ENCODE measurements at places on chromosomes 11 and 22.
A peak's percentile ranks its signal among the peaks of the same experiment; 100 is the strongest.

DNA sequence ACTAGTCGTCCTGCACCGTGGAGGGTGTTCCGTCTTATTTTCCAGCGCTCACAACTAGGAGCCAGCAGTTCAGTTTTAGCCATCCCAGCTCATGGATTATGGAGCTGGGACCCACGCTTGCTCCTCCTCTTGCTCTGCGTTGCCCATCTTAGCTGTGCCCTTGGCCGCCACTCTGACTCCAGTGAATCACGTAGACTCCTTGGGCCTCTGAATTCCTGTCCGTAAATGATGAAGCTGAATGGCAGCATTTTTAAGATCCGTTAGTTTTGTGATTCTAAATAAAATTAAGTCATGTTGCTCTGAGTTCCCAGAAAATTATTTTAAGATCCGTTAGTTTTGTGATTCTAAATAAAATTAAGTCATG, 23.8 kb downstream of the BCR start:
- no peak for DNase-seq

DNA sequence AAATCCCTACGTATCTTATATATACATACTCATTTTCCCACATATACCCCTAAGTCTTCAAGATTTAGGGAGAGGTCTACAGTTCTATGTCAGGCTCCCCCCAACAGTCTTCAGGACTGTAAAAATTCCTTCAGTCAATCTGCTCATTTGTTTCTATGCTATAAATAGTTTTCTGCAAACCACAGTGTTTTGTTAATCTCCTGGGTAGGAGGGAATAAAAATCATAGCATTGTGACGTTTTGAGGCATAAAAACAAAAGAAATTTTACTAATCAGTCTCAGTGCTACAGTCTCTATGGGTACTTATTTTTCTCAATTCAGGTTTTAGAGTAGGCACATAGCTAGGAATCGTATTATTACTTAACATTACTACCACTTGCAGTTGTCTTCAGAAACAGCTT, 552.8 kb upstream of the LRRC4C start:
- no peak for DNase-seq

DNA sequence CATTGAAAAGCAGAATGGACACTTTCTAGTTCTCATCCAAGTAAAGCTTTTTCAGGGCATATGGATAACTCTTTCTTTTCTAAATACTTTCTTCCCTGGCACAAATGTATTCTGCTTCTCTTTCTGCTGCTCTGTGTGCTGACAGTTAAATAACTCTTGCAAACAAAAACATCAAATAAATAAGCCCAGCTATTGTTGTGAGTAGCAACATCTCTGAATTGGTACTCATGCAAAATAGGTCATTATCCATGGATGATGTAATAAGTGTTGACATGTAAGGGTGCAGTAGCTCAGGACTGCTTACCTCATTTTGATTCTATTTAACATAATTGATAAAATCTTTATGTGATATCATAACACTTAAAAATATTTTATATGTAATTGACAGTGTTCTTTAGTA, 164.3 kb downstream of the MSANTD4 start:
- DNase-seq = no peak

- DNase-seq = no peak
These were observed 4.4 kb downstream of the ALX4 start for GRCh38 chr11:44305470-44306051.

- no peak for DNase-seq
These were observed 802 bp downstream of the TENM4 start for GRCh38 chr11:79439886-79440570.

DNA sequence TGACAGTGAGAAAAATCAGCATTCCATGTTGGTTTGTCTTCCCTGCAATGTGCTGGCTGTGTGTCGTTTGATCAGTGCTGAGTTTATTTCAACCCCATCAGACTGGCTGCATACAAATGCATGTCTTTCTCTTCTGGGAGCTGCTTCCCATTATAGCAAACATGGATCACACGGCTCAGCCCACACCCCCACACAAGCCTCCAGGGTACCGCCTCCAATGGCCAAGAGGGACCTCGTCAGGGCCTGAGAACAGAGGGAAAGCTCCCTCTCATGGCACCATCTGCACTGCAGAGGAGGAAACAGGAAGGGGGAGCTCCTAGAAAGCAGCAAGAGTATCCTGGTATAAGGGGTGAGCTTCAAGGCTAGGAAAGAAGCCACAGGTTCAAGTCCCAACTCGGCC, 214.2 kb downstream of the LARGE1 start:
- DNase-seq = no peak

DNA sequence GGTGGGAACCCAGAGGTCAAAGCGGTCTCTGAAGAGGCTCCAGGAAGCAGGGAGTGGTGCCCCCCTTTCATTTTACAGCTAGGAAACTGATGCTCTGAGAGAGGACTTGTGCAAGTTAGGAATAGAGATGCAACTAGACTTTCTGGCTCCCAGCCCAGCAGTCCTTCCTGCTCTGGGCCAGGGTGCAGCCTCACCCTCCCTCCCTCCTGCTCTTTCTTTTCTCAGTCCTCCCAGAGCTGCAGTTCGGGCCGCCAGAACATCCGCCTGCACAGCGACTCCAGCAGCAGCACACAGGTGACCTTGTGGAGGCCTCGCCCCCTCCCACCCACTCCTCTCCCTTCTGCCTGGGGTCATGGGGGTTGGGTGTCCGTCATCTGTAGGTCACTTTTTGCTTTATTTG, 51.5 kb downstream of the LHFPL7 start:
- DNase-seq = no peak

- no peak for DNase-seq
These were observed 38.5 kb downstream of the TIMP3 start for GRCh38 chr22:32839831-32840584.

DNA sequence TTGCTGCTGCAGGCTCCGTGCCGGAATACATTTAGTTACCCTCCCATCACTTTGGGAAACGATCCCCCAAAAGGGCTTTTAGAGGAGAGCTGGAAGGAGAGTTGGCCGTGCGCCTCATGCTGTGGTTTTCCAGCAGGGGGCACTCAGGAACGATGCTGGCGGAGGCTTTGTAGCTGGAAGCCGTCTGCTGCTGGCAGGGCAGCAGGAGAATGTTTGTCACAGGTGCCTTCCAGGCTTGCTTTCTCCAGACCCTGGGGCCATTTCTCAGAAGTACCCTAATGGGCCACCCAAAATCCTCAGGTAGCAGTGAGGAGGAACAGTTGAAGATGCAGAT, 30.0 kb upstream of the CABP7 start:
- DNase-seq = peak; percentile 75

GRCh38 chr11:71443736-71444445, 4.3 kb downstream of the DHCR7 start:
- DNase-seq = no peak

GRCh38 chr11:19059833-19060232, 684 bp downstream of the MRGPRX2 start:
- no peak for DNase-seq

DNA sequence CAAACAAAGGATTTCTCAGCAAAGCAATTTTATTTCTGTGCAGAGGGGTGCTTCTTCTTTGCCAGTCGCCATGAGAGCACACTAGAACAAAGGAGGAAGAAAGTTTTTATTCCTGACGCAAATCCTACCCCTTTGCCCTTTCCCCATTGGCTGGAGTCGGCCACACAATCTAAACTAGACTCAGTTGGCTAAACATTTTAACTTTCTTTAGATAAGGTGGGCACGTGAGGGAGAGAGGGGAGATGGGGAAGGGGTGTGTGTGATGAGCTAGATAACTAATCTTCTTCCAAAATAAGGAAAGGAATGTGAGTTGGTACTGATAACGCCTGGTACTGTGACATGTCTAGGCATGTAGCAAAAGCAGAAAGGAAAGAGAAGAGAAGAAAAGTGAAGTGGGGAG, 626 bp downstream of the TRIM22 start:
- DNase-seq = peak; percentile 52

DNA sequence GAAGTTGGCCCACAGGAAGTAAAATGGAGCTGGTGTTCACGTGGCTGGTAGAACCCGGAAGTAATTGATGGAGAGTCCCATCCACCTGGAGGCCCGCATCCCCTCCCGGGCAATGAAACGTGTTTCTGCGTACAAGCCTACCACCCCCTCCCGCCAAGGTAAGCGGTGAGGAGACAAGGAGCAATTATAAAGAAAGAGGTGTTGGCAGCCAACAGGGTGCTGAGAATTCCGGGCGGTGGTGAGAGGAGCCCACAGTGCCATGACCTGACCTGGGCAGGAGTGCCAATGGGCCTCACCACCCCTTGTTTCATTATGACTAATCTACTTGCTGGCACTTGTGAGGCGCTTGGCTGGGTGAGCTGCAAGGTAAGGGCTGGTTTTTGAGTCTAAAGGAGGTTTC, 83.8 kb upstream of the BID start:
- no peak for DNase-seq

- DNase-seq = no peak
These were observed 4.4 kb downstream of the NDUFV1 start for GRCh38 chr11:67611165-67611564.

DNA sequence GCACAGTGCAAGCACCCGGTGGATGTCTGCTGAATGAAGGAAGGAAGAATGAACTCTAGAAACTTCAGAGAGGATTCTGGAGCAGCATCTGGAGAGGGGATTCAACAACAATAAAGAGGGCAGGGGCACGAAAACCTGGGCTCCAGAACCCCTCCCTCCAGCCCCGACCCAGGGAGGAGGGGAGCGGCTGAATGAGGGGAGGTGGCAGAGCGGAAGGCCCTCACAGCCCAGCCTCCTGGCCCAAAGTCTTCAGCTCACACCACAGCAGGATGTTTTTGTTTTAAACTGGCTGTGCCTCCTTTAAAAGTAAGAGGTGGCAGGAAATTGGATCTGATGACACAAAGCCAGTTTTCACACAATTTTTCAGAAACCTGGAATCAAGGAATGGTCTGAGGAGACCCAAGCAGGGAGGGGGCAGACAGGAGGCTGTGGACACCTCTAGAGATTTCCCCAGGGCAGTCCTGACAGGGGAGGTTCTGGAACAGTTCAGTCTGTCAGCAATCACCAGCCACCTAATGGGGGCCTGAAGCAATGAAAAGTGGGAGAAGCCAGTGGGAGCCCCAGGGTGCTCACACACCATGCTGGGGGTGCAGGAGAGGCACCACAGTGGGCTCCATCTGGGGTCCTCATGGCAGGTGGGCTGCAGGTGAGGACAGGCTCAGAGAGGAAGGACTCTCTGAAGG, 44.4 kb upstream of the TCF20 start:
- no peak for DNase-seq

GRCh38 chr11:120971825-120972224, 52.1 kb upstream of the TBCEL start:
- DNase-seq = no peak

- no peak for DNase-seq
These were observed 65.2 kb downstream of the MPPED1 start for GRCh38 chr22:43476751-43477725.

DNA sequence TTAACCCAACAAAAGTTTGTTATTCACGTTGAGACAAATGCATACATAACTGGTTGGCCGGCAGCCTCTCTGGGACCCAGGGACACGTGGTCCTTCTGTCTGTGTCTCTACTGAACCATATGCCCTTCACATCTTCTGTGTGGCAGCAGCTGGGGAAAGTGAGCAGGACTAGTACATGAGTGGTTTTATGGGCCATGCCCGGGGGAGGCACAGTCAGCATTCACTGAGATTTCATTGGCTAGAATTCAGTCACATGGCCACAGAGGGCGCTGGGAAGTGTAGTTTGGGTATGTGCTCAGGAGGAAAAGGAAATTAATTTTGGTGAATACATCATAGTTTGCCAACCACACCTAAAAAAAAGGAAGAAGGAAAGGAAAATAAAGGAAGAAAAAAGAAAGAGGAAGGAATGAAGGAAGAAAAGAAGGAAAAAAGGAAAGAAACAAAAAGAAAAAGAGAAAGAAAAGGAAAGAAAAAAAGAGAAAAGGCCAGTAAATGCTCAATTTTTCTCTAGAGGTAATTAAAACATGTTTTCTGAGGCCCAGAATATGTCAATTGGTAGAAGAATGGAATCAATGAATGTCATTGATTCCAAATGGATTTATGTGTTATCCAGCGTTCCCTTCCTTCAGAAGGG, 55.9 kb upstream of the KIRREL3 start:
- DNase-seq = no peak

DNA sequence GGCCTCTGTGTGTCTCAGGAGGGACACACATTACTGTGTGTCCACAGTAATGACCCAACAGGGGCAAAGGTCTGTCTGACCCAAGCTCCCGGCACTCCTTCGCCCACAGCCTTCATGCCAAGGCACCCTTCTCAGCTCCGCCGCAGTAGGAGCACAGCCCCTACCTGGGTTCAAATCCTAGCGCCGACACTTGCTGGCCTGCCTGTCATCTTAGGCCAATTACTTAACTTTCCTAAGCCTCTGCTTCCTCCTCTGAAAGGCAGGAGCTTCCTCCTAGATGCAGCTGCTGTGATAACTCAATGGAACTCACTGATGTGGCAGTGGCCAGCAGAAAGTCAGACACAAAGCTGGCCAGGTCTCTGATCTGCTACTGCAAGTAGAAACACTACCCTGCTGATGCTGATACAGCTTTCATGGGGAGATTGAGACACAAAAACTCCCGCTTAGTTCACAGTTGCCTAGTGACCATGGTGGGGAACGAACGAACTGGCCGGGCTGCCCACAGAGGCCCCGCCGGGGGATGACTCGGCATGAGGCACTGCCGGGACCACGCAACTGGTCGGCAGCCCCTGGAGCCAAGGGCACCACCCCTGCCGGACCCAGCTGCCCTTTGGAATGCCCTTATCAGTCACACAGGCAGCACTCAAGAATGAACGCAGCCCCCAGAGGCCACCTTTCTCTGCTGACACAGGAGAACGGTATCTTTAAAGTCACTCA, 8.1 kb downstream of the EHD1 start:
- DNase-seq = no peak

DNA sequence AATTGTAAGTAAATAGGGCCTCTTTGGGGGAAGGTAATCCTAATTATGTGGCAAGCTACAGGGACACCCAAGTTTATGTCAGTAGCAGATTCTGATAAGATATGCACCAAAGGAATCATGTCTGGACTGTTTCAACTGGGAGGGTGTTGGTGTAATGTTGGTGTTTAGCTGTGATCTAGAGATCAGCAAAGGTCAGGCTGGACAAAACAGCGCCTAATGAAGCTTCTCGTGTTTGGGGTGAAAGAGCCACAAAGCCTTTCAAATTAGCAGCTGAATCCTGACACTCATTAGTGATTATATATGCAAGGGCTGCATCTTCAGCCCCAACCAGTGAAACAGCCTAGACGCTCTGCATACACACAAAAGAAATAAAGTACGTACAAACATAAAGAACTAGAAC, 106.3 kb downstream of the MPPED2 start:
- DNase-seq = peak; percentile 48

DNA sequence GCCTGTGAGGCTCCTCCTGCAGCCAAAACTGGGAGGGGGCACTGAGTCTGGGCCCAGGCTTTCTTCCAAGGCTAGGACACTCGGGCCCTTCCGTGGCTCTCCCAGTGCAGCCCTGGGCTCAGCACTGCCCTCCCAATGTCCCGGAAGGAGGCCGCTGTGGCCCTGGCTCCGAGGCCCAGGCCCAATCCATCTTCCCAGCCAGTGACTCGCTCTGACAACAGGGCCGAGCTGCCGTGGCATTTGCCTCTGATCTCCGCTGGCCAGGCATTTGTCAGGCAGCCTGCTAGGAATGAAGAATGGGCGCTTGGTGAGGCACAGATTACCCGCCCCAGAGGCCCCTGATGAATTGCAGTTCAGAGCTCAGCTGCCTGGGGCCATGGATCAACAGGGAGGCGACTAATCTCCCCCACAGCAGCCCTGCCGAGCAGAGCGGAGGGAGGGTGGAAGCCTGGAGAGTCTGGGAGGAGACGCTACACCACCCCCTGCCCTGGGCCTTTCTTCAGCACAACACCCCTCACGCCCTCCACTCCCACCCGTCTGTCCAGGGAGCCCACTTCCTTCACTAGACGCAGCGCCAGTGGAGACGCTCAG, 8.3 kb downstream of the FXYD2 start:
- peak; percentile 76 for DNase-seq

- no peak for DNase-seq
These were observed 513.4 kb downstream of the TBC1D22A start for GRCh38 chr22:47275605-47276449.

- no peak for DNase-seq
These were observed 78.7 kb upstream of the GRAMD1B start for GRCh38 chr11:123351375-123351774.
